ENCODE measurements at places on chromosomes 13 and 19.

DNA sequence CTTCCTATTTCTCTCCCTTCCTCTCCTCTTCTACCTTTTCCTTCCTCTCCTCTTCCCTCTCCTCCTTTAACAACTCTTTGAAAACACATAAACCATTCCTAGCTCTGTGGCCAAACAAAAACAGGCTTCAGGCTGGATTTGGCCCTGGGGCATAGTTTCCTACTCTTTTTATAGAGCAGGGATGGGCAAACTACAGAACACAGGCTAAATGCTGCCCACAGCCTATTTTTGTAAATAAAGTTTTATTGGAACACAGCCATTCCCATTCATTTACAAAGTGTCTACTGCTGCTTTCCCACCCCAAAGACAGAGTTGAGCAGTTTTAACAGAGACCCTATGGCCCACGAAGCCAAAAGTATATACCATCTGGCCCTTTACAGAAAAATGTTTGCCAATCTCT lies 35.4 kb downstream of the LHFPL6 start:
- DNase-seq: no peak

DNA sequence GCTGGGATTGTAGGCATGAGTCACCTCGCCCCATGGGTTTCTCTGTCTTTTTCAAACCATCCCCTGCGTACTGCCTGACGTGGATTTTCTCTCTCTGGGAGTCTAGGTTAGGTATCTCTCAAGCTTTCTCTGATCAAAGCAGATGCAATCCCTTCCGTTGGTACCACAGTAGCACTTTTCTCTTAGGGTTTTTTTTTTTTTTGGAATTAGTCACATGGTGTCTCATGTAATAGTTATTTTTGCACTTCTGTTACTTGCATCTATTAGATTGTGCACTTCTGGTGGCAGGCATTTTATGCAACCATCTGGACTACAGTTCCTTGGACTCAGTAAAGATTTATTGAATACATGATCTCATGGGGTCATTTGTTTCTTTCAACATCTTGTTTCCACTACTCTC lies 72.1 kb downstream of the GPC6 start:
- no peak for DNase-seq

- DNase-seq: peak; percentile 65
These were observed 37.7 kb upstream of the MCF2L start for GRCh38 chr13:112931028-112931934.

DNA sequence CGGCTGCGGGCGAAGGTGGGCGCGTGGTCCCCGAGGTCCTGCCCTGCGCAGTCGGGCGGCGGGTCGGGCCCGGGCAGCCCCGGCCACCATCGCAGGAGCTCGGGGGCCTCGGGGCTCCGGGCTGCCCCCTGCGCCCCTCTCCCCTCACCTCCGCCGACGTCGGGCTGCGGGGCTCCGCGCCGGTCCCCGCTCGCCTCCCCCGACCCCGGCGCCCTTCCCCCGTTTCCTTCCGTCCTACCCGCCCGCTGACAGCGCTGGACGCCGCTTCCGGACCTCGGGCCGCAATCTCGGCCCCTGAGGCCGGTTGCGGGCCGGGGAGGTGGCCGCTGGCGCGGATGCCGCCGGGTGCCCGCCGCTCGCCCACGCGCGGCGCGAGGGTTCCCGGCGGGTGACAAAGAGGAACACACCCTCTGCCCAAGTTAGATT lies 720 bp downstream of the FARP1 start:
- no peak for DNase-seq

DNA sequence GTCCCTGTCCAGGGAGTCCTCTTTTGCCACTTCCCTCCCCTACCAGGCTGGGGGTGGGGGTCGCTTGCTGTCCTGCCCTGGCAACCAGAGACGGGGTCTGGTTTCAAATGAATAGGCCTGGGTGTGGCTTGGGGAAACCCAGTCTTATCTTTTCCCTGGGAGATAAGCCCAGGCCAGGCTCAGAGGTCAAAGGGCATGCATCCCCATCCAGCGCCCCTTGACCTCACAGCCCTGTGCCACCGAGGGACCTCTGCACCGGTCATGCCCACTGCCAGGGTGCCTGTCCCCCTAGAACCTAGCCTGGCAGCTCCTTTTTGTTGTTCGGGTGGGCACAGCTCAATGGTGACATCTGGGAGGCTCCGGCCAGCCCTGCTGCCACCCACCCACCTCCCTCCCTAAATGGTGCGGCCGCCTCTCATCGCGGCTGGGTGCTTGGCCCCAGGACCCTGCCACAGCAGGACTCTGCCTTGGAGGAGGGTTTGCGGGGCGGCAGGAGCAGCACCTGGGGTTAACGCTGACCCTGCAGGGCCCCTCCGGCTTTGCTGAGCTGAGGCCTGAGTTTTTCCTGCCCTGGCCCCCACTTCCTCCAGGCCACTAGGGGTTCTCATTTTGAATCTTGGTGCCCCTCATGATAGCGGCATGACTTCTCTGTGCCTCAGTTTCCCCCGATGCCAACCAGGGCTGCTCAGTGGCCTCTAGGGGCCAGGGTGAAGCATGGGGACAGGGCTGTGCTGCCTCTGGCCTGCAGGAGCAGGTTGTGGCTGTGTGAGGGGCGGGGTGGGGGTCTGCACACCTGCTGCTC lies 2.9 kb upstream of the CERS1 start:
- no peak for DNase-seq

GRCh38 chr13:36819739-36820090 lies 693 bp downstream of the RFXAP start:
- DNase-seq: no peak

GRCh38 chr13:40422588-40423235 lies 243.7 kb downstream of the FOXO1 start:
- DNase-seq: no peak

DNA sequence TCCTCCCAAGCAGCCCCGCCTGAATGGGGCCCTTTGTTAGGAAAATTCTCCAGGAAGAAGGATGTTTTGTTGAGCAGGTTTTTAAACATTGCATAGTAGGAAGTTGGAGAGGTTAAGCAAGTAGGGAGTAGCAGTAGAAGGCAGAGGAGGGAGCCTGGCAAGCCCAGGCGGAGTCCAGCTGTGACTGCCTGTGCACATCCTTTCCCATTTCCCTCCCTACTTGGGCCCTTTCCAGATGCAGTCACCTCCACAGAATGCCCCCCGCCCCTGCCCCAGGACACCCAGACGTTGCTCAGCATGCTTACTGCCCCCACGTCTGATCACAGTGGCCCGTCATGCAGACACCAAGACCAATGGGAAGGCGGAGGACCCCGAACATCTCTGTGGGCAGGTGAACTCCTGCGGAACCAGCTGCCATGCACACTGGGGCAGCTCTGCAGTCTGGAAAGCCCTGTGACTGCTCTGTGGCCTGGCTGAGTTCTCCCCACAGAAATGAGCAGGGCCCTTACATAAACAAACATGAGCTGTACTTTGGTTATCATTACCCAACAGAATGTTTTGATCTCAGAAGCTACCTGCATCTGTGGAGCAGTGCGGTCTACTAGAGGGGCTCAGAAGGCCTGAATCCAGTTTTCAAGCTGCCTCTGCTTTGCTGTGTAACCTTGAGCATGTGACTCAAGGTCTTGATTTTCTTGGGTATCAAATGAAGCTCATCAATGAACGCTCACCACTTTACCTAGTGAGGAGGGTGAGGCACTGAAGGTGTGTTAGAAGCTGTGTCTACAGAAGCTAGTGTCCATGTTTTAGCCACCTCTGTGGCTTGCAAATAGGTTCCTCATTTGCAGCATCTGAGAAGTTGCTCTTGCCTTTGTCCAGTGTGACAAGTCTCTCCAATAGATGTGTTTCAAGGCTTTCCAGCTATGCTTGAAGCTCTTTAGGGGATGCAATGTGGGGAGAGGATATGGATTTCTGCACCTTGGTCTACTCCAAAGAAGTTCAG lies 84.2 kb downstream of the TNFRSF19 start:
- DNase-seq: no peak

- DNase-seq: no peak
These were observed 2.6 kb upstream of the OXGR1 start for GRCh38 chr13:96996886-96997285.

- DNase-seq: no peak
These were observed 764.4 kb downstream of the LIG4 start for GRCh38 chr13:107450931-107451330.
